Stimulated activated CD4-positive, alpha-beta T cell treated with anti-CD3 and anti-CD28 coated beads, Interleukin-1b, Interleukin-23, amount 100 ng/mL, for 1 hour (primary cell): ENCODE measurements at places on chromosomes 1 and 21.

GRCh38 chr21:20404915-20405314, 593.3 kb upstream of the NCAM2 start:
- DNase-seq, result no peak

DNA sequence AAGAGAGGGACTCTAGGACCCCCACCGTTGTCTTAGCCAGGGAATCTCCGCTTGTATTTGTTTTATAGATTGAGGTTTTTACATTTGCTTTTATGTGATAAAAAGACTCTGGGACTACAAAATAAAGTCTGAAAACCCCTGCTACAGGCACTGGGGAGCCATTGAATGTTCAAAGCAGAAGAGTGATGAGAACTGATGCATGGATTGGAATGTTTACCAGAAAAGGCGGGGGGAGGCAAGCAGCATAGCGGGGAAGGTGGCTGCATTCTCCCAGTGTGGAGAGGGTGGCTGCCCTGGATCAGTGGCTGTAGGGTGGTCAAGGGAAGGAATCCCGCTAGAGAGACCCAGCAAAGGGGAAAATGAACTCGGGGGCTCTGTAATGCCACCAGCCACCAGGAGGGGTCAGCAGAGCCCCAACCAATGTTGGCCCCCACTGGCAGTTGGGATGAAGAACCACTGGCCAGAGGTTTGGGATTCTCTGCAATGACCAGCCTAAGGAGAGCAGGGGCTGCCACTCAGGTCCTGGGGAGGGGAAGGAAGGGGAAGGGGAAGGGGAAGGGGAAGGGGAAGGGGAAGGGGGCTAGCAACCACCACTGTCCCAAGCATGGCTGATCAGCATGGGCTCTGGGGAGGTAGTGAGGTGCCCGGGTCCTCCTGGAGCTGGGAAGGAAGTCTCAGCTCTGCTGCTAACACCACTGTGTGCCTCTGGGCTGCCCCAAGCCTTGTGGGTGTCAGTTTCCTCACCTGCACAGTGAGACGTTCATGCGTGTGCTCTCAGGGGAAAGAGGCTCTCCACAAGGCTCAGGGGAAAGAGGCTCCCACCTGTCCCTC, 19.2 kb upstream of the PEF1 start:
- DNase-seq, result peak; percentile 43

GRCh38 chr1:101241485-101242225, 4.8 kb downstream of the S1PR1 start:
- no peak for DNase-seq

GRCh38 chr1:206094024-206094423, 23.2 kb downstream of the AVPR1B start:
- DNase-seq, result no peak

GRCh38 chr1:180574031-180574713, 15.4 kb downstream of the OVAAL start:
- DNase-seq, result no peak

DNA sequence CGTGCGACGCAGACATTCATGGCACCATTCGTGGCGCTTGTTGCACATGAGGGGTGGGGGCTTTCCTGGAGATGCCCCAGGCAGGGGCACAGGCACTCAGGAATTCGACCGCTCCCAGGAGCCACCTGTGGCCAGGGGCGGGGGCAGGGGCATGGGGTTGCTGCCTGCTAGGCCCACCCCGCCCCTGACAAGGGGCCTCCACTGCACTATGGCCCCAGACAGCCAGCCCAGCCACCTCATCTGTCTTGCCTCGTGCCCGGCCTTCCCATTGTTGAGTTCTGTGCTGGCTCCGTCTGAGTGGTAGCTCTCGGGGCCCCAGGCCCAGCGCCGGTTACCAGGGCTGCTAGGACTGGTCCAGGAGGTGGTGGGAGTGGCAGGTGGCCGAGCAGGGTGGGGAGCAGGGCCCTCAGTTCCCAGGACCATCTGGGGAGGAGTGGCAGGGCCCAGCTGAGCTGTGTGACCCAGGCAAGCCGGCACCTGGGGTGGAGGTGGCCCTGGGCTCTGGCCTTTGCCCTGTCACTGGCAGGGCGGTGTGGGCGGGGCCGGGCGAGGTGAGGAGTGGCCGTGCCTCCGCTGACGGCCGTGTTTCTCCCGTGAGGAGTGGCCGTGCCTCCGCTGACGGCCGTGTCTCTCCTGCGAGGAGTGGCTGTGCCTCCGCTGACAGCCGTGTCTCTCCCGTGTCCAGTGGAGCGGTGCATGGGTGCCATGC, 1.9 kb downstream of the PLCH2 start:
- DNase-seq, result no peak

- no peak for DNase-seq
Measured at GRCh38 chr1:192579010-192579738, 3.6 kb downstream of the RGS1 start.

- no peak for DNase-seq
Measured at GRCh38 chr1:170592591-170593111, 60.7 kb downstream of the GORAB start.

- DNase-seq, result peak; percentile 65
Measured at GRCh38 chr21:44510508-44511218, 29.3 kb downstream of the KRTAP10-1 start.

DNA sequence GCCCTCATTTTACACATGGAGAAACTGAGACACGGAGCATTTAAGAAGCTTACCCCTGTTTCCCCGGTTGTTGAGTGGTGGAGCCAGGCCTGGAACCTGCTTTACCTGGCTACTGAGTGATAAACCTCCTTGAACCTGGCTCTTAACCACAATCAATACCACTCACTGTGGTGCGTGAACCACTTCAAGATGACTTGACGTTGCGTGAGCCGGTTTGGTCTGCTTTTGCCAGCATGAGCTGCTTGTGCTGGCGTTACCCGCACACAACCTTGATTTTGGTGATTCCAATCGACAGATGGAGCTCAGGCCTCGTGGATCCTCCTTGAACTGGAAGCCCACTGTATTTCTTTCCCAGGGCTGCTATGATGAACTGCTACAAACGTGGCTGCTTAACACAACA, 6.1 kb upstream of the TINAGL1 start:
- DNase-seq, result no peak

DNA sequence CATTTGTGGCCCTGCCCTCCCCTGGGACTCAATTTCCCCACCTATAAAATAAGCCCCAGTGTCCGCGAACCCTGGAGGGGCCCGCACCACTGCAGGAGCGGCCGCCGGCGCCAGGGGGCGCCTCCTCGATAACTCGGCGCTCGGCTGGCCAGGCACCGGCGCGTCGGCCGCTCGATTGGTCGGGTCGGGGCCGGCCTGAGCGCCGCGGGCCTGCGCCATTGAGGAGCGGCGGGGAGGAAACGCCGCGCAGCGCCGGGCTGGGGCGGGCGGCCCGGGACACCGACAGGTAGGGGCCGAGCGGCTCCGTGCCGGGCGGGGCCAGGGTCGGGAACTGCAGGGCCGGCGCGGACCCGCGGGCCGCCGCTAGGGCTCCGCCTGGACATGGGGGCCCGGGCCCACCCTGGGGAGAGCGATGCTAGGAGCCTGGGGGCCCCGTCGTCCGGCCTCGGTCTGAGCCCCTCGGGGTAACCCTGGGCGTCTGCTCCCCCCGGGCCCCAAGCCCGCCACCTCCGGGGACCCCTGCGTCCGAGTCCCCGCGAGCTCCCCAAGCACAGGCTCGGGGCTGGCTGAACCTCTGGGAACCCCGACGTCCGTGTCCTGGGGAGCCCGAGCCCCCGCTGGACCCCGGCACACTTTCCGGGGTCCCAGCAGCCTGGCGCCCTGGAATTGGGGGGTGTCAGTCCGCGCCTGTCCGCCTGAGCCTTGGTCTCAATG, at the start of gene VPS13D:
Gene VPS13D, plus strand, starts transcription at position 196 of the 714 bp plus-strand sequence. CDS start 4,237 bp downstream, outside the sequence.
- peak; percentile 73 for DNase-seq

DNA sequence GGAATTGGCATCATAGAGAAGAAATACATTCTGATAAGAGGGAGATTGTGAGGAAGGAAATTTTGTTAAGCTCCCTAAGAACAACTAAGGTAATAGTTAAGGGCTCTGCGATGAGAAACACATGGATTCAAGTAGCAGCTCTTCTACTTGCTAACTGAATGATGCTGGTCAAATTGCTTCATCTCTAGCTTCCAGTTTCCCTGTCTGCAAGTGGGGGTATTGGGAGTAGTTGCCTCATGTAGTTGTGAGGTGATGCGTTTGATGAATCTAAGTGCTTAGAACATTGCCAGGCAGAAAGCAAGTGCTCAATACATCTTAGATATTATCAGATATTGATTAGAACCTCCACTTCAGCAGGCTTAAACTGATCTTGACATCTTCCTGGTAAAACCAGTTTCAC, 84.8 kb downstream of the CD58 start:
- no peak for DNase-seq

- DNase-seq, result no peak
Measured at GRCh38 chr1:169161496-169162194, 55.2 kb downstream of the ATP1B1 start.

DNA sequence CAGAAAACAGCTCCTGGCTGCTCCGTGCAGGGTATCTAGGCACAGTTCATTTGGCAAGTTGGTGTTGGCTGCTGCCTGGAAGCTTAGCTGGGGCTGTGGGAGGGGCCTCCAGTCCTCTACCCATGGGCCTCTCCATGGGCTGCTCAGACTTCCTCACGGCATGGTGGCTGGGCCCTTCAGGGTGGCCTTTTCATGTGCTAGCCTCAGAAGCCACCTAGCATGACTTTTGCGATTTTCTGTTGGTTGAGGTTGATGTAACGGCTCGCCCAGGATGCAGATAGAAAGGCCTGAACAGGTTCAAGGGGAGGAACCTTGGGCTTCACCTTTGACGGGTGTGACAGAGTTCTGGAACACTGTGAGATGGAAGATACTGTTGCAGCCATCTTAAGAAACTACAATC, 25.8 kb upstream of the LHX4 start:
- no peak for DNase-seq

GRCh38 chr1:229887043-229887822, 179.8 kb upstream of the GALNT2 start:
- no peak for DNase-seq

GRCh38 chr1:89672489-89673183, 39.7 kb downstream of the LRRC8C start:
- no peak for DNase-seq

DNA sequence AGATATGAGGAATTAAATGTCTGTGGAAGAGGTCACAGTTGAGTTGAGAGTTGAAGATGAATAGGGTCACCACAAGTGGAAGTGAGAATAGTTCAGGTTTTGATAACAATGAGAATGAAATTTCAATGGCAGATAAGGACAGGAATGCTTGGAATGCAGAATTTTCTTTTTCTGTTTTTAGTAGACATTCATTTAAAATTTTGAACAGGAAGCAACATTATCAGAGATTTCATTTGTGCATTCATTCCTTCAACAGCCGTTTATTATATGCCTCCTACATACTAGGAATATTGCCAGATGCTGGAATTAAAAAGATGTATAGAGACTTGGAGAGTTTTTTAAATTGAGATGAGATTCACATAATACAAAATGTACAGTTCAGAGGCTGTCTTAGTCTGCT, 126.8 kb downstream of the ITSN1 start:
- no peak for DNase-seq

GRCh38 chr1:20405051-20405754, 80.8 kb downstream of the CAMK2N1 start:
- DNase-seq, result no peak

- DNase-seq, result no peak
Measured at GRCh38 chr1:50705699-50706098, 254.4 kb downstream of the FAF1 start.

DNA sequence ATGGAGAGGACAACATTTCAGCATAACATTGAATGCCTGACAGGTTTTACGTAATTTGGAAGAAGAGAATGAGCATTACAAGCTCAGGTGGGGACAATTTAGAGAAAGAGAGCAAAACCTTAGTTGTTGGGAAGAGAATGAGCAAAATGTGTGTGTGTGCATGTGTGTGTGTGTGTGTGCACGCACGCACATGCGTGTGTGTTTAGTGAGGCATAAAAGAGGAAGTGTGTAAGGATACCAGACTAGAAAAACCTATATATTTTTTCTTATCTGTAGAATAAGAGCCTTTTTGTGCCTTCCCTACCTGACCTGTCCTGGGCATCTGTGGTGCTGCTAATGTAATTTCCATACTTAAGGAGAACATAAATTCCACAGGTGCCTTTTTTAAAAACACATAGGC, 99.0 kb upstream of the PLXNA2 start:
- no peak for DNase-seq
